ENCODE measurements at places on chromosomes 13 and 19.

DNA sequence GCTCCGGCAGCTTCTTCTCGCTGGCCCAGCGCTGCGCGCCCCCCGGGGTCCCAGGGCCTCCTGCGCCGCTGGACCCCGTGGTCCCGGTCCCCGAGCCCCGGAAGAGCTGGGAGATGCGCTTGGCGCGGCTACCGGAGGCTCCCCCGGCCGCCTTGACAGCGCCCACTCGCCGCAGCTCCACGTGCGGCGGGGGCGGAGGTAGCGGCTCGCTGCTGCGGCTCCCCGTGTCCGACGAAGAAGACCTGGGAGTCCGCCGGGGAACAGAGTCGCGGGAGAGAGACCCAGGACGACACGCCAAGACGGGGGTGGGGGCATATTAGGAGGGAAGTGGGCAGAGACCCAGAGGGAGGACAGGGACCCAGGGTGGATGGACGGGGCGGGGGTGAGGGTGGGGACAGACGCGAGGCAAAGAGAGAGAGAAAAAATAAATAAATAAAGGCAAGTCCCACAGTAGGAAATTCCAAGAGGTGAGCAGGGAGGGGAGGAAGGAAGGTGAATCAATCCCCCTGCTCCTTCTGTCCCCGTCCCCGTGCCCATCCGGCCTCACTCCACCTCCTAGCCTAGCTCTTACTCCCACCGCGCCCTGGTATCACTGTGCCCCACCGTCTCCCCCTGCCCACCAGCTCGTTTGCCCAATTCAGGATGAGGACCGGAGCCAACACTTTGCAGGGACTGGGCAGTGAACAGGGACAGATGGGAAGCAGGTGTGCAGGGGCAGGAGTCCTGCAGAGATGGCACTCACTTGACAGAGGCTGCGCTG, 826 bp downstream of the RASIP1 start:
- no peak for DNase-seq

DNA sequence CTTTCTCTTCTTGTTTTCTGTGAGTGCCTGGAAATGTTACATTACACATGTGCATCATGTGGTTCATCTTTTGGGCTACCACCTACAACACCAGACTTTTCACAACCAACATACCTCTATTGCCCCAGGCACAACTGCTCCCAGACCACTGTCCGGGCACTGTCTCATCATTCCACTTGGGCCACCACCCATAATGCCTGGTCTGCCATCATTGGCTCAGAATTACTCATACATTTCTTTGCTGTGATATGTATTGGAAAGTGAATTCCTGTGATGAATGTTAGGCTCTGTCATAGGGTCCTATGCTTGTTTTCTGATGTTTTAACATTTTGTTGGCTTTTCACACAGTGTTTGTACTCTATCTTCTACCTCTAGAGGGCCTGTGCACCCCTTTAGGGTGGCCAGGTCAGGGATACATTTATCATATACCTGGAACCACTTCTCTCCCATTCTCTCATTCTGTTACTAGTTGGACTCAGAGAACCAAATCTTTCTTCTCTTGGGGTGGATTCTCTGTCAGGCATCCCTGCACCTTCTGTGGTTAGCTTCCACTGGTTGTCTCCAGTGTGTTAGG, 172.8 kb downstream of the NHLRC3 start:
- no peak for DNase-seq

DNA sequence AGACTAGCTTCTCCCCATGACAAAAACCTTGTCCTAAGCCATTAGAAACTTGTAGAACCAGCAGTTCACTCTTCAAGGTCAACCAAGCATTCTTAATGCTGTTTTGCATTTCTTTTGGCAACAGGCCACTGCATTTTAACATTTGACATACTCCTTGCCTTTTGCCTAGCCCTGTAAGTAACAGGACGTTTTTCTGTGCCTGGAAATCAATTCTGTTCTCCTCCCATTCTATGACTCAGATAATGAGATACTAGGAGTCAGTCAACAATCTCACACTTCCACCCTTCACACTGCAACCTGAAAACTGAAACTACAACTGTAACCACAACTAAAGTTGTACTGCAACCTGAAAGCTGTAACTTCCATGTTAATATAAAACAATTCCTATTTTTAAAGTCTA, 268.7 kb downstream of the MZT1 start:
- DNase-seq = no peak

DNA sequence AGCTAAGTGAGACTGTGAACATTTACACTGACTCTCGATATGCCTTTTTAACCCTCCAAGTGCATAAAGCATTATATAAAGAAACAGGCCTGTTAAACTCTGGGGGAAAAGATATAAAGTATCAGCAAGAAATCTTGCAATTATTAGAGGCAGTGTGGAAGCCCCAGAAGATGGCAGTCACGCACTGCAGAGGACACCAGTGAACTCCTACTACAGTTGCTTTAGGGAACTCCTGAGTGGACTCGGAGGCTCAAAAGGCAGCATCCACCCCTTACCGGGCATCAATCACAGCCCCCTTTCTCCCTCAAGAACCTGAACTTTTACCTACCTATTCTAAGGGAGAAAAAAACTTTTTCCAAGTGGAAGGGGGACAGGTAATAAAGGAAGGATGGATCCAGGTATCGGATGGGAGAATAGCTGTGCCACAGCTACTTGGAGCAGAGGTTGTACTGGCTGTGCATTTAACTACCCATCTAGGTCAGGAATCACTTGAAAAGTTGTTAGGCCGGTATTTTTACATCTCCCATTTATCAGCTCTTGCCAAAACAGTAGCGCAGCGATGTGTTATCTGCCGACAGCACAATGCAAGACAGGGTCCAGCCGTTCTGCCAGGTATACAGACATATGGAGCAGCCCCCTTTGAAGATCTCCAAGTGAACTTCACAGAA, 80.1 kb downstream of the ZNF486 start:
- DNase-seq = no peak

DNA sequence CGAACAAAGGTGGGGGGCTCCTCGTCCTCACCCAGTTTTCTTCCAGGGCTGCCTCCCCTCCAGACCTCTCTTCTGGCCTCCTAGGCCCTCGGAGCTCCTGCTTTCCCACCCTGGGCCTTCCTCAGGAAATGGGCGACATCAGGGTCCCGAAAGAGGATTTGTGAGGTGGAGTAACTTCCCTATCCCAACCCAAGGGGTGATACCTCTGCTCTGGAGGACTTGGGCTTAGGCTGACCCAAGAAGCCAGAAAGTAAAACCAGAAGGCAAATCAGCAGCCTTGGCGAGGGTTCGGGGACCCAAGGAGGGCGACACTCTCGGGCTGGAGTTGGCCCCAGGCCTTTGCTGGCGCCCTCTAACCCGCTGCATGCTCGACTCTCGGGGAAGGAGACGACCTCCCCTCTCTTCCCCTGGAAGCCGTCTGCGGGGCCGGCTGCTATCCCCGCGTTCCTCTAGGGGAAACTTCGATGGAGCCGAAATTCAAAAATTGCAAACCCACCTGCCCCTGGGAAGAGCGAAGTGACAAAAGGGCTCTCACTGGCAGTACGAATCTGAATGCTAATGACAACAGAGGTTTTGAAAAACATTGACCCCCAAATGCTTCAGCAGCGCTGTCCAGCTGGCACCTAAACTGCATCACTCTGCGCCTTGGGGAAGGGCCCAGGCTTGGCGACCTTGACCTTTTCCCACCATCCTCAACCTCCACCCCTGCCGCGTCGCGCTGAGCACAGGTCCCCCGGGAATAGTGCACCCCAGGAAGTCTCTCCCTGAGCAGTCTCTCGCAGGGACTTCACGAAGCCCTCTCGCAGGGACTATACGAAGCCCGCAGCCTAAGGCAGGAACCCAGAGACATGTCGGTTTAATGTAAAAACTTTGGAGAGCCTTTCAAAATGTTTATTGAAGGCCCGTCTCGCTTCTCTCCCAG, 2.4 kb downstream of the PDX1 start:
- DNase-seq = no peak

- DNase-seq = no peak
Observed at GRCh38 chr13:41224113-41225110, 30.0 kb upstream of the KBTBD7 start.

Measured in NCI-H2029 (cell line).